ENCODE measurements at places on chromosomes 11 and 22.

- no peak for DNase-seq
These were observed 50.2 kb downstream of the SPATA19 start for GRCh38 chr11:133795088-133795487.

DNA sequence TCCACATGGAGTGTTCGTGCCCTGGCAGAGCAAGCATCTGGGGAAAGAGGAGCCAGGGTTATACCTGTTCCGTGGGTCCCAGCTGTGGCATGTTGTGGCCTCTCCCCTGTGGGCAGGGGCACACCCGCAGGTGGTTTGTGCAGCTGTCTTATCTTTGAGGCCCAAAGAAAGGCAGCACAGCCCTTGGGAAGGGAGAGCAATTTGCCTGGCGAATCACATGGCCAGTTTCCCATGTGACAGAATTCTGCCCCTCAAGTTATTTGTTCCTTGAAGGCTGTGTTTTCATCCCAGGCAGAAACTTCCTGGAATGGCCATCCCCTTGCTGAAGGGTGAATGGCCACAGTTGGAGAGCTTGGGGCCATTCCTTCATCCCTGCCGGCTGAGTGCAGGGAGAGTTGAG is 16.4 kb upstream of the COX8A start:
- DNase-seq: no peak

- peak; percentile 27 for DNase-seq
These were observed 143.0 kb upstream of the SORL1-AS1 start for GRCh38 chr11:121595717-121596161.

DNA sequence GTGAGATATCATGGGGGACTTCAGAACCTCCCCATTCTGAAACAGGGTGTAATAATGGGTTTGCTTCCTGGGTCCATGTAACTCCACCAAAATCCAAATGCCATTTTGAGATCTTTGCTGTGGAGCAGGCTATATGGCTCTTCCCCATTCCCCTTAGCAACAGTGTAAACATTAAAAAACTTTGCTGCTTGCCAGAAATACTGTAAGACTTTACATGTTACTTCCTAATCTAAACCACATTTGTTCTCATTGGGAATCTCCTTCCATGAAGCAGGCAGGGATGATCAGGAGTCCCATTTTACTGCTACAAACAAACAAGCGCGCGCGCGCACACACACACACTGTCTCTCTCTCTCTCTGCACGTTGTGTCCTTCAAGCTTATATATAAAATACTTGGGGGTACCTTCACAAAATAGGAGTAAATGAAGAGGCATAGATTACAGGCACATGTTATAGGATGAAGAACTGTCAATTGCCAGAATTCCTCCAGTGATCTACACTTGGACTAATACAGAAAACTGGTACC is 86.5 kb downstream of the ANO3 start:
- DNase-seq: no peak

DNA sequence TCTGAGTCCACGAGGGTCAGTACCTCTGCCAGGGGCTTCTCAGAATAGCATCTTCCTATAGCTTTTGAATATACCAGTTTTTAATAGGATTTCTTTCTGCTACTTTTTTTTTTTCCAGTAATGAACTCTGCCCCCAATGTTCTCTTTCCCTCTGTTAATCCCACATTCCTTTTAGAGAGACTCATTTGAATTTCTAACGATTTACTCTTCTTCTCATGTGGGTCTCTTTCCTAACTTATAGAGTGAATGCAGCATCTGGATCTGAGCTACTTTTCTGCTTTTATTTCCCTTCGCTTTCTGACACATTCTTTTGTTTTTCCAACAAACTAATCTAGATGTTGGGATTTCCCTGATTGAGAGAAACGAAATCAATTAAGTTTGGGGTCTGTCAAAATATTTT is 71.4 kb downstream of the INSC start:
- no peak for DNase-seq

DNA sequence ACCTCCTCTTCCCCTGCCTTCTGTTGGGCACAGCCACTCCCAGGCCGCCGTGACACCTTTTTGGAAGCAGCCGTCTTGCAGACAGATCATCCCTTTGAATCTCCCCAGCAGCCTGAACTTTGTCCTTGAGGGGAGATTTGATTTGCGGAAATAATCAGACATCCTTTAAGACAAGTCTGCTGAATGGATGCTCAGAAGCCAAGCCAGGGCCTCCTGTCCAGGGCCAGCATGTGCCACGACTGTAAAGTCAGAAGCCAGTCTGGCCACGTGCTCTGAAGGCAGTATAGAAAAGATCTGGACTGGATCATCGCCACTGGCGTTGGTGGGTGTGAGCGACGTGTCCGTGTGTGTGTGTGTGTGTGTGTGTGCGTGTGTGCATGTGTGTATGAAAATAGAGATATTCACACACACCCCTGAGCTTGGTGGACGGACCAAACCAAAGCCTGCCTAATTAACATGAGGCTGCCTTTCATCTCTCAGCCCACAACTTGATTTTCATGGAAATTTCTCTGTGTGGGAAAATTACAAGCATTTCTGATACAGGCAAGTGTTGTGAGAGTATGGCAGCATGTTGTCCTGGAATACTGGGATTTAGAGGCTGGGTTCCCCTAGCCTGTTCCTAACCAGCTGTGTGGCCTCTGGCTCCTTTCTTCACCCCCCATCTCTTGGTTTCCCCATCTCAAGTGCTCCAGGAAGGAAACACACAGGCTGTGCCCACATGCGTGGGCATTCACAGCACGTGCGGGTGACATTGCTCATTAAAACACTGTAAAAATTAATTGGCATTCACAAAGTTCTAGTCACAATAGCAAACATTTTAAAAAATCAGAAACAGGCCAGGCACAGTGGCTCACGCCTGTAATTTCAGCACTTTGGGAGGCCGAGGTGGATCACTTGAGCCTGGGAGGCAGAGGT is 61.8 kb upstream of the WNT7B start:
- DNase-seq: no peak

- DNase-seq: no peak
These were observed at the start of gene LMO2 for GRCh38 chr11:33891714-33892327. Gene LMO2, minus strand, starts transcription at chr11:33892076. Its CDS starts 22,360 bp downstream, at chr11:33869716.

GRCh38 chr11:102530558-102530957 is at the start of gene MMP7:
Gene MMP7, minus strand, starts transcription at chr11:102530747. Its CDS starts 47 bp downstream, at chr11:102530700.
- no peak for DNase-seq

DNA sequence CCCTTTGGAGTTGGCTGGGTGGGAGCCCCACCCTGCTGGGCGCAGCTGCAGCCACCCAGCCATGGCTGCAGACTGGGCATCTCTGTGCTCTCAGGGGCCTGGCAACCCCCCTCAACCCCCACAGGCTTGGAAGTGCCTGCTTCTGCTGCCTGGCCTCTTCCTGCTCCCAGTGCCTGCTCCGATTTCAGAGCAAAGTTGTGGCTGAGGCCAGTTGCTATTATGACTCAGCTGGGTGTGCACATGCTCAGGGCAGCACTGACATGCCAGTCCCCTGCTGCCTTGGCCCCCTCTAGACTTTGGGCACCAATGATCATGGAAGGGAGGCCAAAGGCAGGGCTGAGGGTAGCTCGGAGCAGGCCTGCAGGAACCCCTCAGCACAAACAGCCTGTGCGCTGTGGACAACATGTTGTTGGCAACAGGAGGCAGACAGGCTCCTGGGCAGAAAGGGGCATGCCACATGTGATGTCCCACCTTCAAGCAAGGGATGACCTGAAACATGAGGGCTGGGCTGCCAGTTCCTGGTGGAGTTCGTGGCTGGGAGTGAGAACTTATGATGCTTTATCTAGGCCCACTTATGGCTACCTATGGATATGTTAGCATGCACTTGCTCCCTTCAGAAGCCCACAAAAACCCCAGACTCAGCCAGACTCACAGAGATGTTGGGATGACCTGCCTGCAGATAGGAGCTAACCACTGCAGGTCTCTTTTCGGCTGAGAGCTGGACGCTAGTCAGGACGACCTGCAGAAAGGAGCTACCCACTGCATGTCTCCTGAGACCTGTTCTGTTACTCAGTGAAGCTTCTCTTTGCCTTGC is 96.4 kb upstream of the AMOTL1 start:
- no peak for DNase-seq

DNA sequence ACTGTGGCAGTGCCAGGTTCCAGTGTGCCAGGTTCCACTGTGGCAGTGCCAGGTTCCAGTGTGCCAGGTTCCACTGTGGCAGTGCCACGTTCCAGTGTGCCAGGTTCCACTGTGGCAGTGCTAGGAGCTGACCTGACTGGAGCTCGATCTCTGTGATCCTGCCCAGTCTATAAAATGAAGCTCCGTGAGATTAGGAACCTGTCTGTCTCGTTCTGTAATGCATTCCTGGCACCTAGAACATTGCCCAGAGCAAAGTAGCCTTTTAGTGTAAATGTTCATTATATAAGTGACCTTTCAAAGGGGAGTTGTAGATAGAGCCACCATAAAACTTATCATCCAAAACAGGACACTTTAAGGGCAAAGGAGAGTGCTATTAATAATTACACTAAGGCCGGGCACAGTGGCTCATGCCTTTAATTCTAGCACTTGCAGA is 36.0 kb downstream of the ART5 start:
- no peak for DNase-seq

DNA sequence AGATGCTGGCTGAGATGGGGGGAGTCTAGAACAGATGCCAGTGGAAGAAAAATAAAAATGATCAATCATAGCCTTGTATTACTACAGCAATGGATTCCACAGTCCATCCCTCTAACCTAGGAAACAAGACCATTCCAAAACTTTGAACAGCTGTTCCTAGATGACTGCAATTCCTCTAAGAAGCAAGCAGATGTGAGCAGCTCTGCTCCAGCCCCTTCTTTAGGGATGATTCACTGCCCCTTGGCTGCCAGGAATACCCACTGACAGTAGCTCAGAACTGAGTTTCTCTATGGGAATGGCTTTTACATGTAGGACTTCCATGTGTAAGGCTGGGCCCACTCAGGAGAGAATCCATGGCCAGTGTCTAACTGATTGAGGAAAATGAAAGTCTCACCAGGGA is 943.9 kb downstream of the OPCML start:
- DNase-seq: no peak

GRCh38 chr22:27752771-27753170 is 48.8 kb downstream of the MN1 start:
- DNase-seq: no peak

DNA sequence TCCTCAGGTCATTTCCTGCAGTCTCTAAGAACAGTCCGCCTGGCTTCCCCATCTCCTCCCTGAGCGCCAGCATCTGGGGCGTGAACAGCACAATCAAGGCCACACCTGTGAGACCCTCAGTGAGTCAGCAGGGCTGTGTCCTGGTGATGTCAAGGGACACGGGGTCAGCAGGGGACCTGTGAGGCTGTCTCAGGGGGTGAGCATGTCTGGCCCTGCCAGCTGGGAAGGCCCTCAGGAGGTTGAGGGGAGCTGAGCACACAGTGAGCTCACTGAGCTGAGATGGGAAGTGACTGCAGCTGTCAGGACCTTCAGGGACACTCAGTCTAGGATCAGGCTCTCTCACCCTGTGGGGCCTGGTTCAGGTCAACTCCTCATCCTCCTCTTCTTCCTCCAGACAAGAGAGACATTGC is 46.6 kb upstream of the VPREB1 start:
- no peak for DNase-seq

GRCh38 chr11:11982975-11983374 is 25.5 kb downstream of the DKK3 start:
- DNase-seq: no peak

DNA sequence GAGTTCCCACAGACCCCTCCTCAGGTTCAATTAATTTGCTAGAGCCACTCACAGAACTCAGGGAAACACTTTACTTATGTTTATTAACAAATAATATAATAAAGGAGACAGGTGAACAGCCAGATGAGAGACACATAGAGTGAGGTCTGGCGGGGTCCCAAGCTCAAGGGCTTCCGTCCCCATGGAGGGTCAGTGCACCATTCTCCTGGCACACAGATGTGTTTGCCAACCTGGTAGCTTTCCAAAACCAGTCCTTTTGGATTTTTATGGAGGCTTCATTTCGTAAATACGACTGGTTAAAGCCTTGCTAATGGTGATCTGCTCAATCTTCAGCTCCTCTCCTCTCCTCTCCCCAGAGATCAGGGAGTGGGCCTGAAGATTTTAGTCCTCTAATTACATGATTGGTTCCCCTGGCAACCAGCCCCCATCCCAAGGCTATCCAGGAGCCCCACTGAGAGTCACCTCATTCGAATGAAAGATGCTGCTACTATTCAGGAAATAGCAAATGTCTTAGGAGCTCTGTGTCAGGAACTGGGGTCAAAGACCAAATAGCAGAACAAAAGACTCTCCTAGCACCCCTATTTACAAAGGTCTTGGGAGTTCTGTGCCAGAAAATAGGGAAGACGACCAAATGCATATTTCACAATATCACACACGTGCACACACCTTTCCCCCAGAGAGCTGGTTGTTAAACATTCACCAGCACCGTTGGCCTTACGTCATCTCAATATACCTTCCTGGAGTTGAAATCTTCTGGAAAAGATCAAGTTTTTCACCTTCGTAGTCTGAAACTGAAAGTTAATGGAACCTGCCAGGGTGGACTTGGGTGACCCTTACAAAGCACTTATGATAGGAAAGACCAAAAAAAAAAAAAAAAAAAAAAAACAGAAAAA is 23.8 kb upstream of the CAPRIN1 start:
- no peak for DNase-seq

- no peak for DNase-seq
These were observed 82.2 kb upstream of the GRK3 start for GRCh38 chr22:25482091-25482760.

GRCh38 chr11:22461626-22462025 is 123.4 kb downstream of the SLC17A6 start:
- no peak for DNase-seq

- DNase-seq: no peak
These were observed 809 bp downstream of the MIEF1 start for GRCh38 chr22:39502789-39503409.

DNA sequence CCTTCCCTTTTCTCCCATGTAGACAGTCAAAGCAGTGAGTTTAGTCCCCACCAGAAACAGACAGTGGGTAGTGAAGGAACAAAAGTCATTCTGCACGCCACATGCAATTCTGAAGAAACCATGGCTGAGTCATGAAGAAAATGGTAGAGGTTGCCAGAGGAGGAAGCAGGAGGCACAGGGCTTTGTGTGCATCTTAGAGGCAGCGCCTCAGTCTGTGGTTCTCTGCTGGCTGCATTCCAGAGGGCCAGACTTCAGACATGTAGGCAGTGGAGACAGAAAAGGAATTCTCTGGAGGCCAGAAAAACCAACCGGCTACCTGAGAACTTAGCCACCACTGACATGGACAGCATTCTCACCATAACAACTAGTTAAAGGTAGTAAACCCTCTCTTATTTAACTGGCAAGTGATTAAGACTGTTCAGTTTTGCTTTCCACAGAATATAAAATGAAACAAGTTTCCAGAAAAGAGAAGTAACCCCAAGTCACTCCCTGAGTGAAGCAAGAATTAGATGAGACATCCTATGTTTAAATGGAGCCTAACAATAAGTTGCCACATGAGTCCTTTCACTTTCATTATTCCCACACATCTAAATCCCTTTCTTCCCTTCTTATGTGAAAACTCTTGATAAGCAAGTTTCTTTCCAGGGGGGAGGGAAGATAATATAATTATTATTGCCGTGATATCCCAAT is 556.1 kb downstream of the SOX6 start:
- no peak for DNase-seq

- no peak for DNase-seq
These were observed 99.3 kb downstream of the TBC1D22A start for GRCh38 chr22:46861468-46862367.
